ENCODE measurements at places on chromosomes 7 and 10.

GRCh38 chr7:106480616-106481031, 180.3 kb downstream of the CCDC71L start:
- peak; percentile 65 for DNase-seq

- DNase-seq = no peak
Measured at GRCh38 chr7:92295391-92295790, 49.6 kb downstream of the ANKIB1 start.

DNA sequence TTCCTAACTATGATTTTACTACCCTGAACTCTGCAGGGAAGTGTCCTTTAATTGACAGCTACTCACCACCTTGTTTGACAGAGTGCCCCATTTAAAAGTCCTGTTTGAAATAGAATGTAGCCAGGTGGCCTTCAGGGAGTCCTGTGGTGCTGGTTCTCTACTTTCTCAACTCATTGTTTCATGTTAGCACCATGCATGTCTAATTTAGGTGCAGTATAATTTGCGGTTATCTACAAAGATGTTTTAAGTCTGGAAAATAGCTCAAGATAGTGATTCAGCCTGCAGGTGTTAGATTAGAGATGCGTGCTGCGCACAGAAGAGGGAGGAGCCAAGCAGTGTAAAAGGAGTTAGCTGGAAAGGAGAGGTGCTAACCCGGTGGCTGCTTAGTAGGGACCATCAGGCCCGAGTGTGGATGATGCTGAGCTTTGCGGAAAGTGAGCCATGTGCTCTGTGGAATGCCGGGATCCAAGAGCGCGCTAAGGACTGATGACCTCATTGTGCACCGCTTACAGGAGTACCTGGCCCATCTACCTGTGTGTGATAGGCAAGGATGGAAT, 1.2 kb downstream of the CCM2 start:
- peak; percentile 86 for DNase-seq

- DNase-seq = peak; percentile 88
Measured at GRCh38 chr7:135169141-135169963, 1.2 kb downstream of the CYREN start.
